ENCODE measurements at places on chromosomes 1 and 21. TPM values are rescaled to one million over a fixed set of nuclear protein-coding genes. Genes with fewer than 3 reads are reported as not detected.

ELAVL4 gene
- not detected for total RNA-seq

RGS8 gene
- not detected for total RNA-seq

TCHHL1 gene
- not detected for total RNA-seq

FAAH gene
- not detected for total RNA-seq

MFAP2 gene
- 2.5 TPM for total RNA-seq

LRRC7 gene
- total RNA-seq: under 0.01 TPM

MEGF6 gene
- 0.56 TPM for total RNA-seq

KRTAP21-2 gene
- not detected for total RNA-seq

TTC22 gene
- not detected for total RNA-seq

TCHH gene
- total RNA-seq: not detected

DLGAP3 gene
- total RNA-seq: not detected

ALG6 gene
- total RNA-seq: 12.2 TPM

DISP1 gene
- total RNA-seq: 4.7 TPM

KAZN gene
- total RNA-seq: 5.6 TPM

PRAMEF18 gene
- not detected for total RNA-seq

ASAP3 gene
- total RNA-seq: 18.6 TPM

PTPRC gene
- not detected for total RNA-seq

NPPA gene
- not detected for total RNA-seq

SGIP1 gene
- total RNA-seq: 27.1 TPM

PRKAA2 gene
- total RNA-seq: 1.4 TPM

SLC1A7 gene
- not detected for total RNA-seq

LORICRIN gene
- total RNA-seq: not detected

KRTAP10-10 gene
- not detected for total RNA-seq

DUSP12 gene
- total RNA-seq: 31.5 TPM

GPR3 gene
- total RNA-seq: 0.83 TPM

IFNLR1 gene
- not detected for total RNA-seq

TNFRSF18 gene
- total RNA-seq: not detected

SLC66A1 gene
- total RNA-seq: 7.5 TPM

Data from IMR-90 (cell line).